ENCODE measurements at places on chromosomes 11 and 22.

DNA sequence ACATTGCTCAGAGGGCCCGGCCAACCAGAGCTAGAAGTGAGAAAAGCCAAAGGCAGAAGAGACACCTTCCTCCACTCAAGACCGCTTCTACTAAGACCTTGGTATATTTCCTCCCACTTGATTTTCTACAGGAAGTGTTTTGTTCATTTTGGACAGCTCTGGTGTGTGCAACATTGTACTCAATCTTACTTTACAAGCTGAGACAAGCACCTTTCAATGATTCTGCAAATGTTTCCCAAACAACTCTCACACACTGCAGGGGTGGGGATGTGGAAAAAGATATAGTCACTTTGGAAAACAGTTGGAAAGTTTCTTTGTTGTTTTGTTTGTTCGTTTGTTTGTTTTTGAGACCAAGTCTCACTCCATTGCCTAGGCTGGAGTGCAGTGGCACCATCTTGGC, 15.7 kb downstream of the MYO18B start:
- peak; percentile 87 for DNase-seq

DNA sequence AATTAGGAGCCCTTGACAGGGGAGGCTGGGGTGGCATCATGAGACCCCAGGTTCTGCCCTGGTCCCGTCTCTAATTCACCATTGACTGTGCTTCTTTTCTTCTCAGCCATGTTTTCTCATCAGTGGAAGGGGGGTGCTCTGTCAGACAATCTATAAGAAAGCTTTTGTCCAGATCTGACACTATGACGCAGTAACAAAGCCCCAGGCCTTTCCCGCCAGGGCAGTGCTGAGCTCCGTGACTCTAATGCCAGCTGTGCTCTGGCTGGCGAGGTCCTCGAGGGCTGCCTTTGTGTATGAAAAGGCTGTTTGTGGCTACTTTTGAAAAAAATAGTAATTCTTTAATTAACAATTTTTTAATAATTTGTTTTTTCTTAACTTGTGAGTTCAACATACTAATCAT, 3.2 kb downstream of the CD6 start:
- DNase-seq, result no peak

GRCh38 chr11:68594123-68594522, 90.2 kb upstream of the GAL start:
- no peak for DNase-seq

DNA sequence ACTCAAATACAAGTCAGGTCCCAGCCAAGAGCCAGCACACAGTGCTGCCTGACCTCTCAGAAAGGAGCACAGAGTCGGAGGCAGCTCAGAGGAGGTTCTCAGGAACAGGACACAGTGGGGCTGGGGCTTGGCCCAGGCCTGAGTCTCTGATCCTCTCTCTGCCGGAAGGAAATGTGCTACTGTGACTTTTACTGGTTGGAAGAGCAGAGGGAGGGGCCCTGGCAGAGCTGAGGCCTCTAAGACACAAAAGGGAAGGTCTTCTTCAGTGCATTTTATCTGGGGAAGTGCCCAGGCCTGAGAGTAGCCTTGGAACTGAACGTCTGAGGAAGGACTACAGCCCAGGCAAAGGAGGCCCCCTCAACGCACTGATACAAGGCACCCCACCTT, 16.2 kb upstream of the CASTOR1 start:
- no peak for DNase-seq

GRCh38 chr11:61129639-61130523, 27.6 kb downstream of the CD5 start:
- DNase-seq, result peak; percentile 90

Data from epithelial cell of esophagus (primary cell).